ENCODE measurements at places on chromosomes 6 and 20.

DNA sequence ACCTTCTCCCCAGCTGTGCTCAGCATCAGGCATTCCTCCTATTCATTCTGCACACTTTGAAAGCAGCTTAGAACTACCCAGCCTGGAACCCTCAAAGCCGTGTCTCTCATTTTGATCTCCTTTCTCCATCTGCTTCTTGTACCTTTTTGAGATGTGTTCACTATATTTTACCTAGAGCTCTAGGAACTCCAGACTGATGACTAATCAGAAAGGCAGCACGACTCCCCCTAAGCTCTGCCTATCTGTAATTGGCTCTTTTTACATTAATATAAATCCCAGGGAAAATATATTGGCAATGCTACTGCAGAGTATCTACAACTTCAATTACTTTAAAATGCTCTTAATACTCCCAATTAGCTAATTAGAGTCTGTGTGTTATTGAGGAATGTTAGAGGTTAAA lies 671.5 kb downstream of the CBLN4 start:
- no peak for DNase-seq

GRCh38 chr20:61724376-61724775 lies 341.3 kb downstream of the TAF4 start:
- no peak for DNase-seq

- DNase-seq: no peak
Observed at GRCh38 chr20:8127553-8128255, 4.4 kb upstream of the PLCB1 start.

- DNase-seq: no peak
Observed at GRCh38 chr6:28609672-28610071, 84.0 kb downstream of the GPX5 start.

GRCh38 chr6:1612299-1612973 lies 2.7 kb downstream of the FOXC1 start:
- no peak for DNase-seq

GRCh38 chr6:168355716-168356522 lies 36.3 kb upstream of the DACT2 start:
- DNase-seq: no peak

- no peak for DNase-seq
Observed at GRCh38 chr6:88480816-88481215, 314.7 kb upstream of the CNR1 start.

DNA sequence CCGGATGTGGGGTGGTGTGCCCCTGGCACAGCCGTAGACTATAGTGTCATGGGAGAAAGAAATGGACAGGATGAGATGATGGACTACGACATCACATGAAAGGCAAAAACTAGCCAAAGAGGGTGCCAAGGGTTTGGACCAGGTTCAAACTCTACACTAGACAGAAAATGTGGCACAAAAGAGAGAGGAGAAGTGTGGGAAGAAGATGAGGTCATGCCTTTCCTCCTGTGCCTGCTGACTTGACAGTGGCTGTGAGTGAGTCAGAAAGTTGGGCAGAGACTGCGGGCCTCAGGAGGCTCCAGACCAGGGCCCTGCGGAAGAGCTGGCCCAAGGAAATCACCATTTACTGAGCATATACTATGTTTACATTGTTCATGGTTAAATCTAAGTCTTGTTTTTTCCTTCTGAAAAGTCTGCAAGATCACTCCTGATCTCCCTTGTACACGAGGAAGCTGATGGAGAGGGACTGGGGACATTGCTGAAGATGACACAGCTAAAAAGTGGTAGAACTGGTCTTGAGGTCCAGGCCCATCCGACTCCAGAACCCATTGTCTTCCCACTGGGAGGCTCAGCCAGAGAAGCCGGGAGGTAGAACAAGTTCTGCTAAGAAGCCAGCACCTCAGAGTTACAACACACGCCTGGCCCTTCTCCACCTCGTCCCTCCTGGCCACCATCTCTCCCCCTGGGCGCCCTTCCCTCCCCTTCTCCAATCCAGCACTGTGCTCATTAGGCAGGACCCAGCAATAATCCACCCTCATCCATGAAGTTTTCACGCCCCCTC lies 35.6 kb downstream of the CNKSR3 start:
- no peak for DNase-seq

DNA sequence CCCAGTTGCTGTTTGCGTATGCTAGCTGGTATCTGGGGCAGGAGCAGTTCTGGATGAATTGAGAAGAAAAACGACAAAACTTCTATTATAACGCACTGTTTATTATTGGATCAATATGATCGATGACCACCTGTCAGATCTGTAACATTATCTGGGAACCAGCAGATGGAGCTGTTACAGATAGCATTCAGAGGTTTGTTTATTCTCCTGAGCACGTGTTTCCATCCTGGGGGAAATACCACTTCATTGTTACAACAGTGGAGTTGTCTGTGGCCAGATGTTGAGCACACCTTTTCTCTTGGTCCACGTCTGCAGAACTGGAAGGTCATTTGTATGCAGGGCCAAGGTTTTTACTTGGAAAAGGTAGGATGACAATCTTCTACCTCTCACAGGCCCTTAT lies 16.0 kb upstream of the NKX2-2 start:
- DNase-seq: no peak

DNA sequence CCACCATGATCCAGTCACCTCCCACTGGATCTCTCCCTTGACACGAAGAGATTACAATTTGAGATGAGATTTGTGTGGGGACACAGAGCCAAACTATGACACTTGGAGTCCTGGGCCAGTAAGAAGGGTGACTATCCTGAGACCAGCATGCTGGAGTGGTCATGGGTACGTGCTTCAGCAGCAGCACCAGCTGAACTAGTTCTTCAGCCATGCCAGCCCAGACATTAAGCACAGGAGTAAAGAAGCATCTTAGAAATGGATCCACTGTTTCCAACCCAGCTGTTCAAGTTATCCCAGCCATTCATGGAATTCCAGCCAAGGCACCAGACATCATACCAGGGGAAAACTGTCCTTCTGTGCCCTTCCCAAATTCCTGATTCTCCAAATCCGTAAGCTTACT lies 370.0 kb downstream of the MAFB start:
- no peak for DNase-seq

GRCh38 chr20:57450419-57450818 lies 59.2 kb downstream of the RBM38 start:
- no peak for DNase-seq
